Activated naive CD4-positive, alpha-beta T cell (primary cell): ENCODE measurements at places on chromosomes 5 and 9.

GRCh38 chr9:117448066-117448465, 33.2 kb upstream of the ASTN2 start:
- no peak for DNase-seq

GRCh38 chr5:167964529-167964928, 326.9 kb upstream of the WWC1 start:
- DNase-seq = no peak

DNA sequence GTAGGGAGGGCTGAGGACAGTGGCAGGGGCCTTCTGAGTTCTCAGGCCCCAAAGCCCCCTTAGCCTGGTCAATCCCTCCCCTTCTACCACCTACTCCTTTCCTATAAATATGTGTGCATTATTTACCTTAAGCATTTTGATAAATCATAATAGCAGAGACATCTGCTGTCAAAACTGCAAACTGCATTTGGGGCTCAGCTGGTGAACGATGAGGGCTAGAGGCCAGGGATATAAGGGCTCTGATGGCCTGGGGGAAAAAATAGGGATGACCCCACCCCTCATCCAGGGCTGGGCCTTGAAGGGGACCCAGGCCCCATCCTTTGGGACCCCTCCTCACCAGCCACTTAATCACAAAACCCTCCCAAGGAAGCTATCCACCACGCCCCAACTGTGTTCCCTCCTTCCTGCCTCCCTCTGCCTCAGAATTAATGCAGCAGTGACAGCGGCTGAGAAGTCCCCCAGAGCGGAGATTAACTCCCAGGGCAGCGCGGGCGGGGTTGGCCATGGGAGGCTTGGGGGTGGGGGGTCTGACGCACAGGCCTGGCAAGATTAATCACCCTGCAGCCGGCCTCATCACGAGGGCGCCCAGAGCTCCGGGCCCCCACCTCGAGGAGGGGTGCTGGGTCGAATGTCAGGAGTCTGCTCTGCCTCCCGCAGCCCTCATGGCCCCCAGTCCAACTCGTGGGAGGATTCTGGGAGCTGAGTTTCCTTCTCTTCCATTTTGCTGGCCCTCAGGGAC, 42.1 kb downstream of the CXXC5 start:
- no peak for DNase-seq

- no peak for DNase-seq
These were observed 39.3 kb downstream of the CAPSL start for GRCh38 chr5:35898952-35899660.

GRCh38 chr5:32172923-32173266, 1.2 kb downstream of the GOLPH3 start:
- no peak for DNase-seq

DNA sequence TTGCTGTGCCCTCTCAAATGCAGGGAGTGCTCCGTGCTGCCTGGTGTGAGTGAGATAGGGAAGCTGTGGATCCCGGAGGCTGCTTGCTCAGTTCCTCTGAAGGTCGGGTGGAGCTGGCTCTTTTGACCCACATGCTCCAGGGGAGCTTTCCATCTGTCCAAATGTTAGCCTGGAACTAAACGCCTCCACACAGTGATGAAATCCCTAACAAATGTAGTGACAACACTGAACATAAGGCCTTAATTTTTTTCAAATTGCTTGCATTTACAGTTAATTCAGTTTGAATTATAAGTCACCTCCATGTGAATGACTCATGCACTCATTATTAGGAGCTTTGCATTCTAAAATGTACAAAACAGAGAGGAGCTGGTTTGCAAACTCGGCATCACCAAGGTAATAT, 27.0 kb downstream of the PRDM6 start:
- no peak for DNase-seq
